ENCODE measurements at places on chromosomes 12 and 14.

GRCh38 chr12:57744777-57745484 lies at the start of gene TSPAN31:
Gene TSPAN31, plus strand, starts transcription at chr12:57745039. Its CDS starts 116 bp downstream, at chr12:57745155.
- peak; percentile 92 for DNase-seq

DNA sequence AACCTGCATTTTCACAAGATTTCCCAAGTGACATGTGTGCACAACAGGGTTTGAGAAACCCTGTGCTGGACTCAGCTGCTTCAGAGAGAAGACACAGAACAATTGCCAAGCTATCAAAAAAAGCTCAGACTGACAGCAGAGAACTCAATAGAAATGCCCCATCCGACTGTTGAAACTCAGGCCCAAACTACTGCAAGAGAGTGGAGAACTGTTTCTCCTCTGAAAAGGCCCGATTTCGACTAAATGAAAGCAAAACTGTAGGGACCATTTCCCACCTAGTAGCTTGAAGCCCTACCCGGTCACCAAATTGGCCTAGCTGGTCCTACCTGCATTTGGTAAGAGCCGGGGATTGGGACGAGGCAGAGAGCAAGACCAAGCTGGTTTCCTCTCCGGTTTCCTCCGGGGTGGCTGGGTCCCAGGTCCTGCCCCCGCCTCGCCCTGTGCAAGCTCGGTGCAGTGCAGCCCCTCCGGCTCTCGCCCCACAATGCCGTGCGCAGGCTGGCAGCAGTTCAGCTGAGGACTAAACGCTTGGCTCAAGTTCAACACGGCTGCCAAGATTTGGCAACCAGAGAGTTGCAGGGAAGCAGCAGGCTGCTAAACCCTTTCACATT lies 1180.6 kb downstream of the VRK1 start:
- DNase-seq: peak; percentile 62

DNA sequence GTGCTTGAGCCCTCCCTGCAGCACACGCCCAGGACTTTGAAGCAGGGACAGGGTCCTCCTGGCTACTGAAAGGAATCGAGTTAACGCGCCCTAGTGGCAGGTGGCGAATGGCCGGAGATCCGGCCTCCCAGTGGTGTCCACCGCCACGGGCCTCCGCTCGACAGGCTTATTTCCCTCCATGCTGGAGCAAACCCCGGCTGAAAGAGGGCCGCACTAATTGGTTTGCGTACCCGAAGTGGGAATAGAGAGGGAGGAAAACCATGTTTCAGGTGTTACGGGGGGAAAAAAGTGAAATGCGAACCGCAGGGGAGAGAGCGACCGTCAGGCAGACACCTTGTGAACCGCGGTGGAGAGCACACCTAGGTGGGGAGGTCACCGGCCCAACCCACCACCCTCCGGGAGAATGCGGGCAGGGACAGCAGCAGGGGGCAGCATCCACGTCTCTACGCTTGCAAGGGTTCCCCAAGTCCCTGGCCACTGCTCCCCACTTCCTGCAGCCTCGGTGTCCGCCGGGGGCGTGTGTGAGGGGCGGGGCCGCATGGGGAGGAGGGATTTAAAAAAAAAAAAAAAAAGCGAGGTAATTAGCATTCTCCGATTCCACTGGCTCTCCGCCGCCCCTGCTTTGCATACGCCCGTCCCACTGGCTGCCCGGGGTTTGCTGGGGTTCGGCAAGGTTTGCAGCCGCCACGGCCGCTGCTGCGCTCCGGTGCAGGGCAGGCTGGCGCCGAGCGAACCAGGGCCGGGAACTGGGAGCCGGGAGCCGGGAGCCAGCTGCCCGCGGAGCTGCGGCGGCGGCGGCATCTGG lies 224.6 kb upstream of the CRY1 start:
- peak; percentile 85 for DNase-seq

DNA sequence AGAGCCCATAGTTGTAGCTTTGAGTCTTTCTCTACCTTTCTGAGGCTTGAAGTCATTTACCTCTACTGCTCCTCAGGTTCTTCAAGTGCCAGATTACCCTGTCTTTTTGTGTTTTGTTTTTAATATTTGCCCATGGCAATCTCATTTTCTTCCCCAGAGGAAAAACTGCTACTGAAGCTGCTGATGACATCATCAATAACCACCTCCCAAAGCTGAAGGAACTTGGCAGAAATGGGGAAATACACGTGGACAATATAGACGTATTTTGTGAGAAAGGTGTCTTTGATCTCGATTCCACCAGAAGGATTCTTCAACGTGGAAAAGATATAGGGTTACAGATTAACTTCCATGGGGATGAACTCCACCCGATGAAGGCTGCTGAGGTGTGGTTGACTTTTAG lies 17.1 kb downstream of the AMDHD1 start:
- no peak for DNase-seq

- DNase-seq: no peak
Observed at GRCh38 chr14:45267071-45267470, 14.1 kb upstream of the MIS18BP1 start.

GRCh38 chr14:54664961-54665360 lies 98.0 kb downstream of the SAMD4A start:
- DNase-seq: no peak

- no peak for DNase-seq
Observed at GRCh38 chr14:32384464-32384863, 55.4 kb downstream of the AKAP6 start.

DNA sequence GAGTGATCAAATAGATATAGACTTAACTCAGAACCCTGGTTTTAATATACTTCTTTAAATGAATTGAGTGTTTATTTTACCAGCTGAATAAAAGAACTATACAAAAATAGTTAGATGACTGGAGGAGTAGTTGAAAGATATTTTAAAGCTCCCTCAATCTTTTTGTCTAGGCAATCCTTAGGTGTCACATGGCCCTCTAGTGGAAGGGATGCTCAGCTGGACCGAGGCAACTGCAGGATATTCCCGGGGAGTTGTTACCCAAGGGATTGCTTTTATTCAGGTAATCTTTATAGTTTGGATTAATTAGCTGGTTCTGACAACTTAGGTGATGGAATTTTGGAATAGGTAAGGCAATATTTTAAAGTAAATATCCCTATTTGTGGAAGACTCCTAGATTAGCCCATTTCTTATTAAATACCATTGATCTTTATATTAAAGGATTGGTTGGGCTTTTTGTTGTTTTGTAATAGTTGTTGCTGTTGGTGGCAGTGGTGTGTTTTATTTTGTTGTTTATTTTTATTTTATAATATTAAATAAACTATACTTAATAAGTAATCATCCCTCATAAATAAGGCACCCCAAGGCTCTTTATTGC lies 57.1 kb downstream of the ZDHHC17 start:
- DNase-seq: no peak

- no peak for DNase-seq
Observed at GRCh38 chr12:93839064-93839463, 161.9 kb downstream of the CRADD start.

- DNase-seq: no peak
Observed at GRCh38 chr12:51373187-51373586, 18.0 kb downstream of the GALNT6 start.

GRCh38 chr12:126193190-126193589 lies 1128.0 kb downstream of the AACS start:
- no peak for DNase-seq

DNA sequence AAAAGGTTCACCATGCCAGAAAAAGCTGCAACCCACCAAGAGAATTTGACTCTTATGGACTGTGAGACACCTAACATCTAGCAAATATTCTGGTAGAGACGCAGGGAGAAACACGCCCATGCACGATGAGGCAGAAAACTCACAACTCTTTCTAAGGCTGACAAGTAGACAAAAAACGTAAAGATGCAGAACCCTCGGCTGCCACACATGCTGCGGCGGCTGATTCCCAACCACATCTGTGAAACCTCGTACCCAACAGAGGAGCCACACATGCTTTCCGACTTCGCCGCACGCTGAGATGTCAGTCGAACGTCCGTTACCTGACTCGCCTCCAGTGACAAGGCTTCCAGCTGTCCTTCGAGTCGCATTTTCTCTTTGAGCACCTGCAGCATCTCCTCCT lies 21.8 kb downstream of the GOLGA3 start:
- no peak for DNase-seq

DNA sequence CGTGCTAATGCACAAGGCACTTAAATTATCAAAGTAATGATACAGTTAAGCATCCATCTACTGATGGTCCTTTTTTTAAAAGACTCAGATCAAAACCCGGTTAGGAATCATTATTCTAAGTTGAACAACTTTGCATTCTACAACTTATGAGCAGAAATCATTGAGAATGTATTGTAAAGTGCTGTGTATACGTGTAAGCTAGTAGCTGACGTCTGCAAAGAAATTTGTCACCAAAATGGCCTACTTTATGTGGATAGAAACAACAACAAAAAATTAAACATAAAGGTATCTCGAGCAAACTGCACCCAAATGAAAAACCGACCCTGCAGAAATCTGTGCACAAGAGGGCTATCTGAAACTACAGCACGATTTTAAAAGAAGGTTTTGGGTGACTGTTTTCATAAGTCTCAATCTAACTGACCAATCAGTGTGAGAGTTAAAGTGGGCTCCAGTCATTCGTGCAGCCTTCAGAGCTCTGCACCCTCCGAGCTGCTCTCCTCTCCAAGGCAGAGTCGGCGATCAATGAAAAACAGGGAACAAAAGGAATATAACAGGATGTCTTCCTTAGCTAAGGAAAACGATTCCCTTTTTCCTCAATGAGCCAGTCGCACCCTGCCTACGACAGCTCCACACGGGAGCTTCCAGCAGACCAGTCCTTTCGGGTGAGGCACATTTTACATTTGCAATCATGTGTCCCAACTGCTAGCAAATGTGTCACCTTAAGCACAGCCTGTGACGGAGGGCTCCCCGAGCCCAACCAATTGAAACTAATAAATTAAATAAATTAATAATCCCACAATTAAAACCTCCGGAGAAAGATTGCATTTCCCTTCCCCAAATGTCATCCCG lies 200.7 kb upstream of the FOXN3 start:
- DNase-seq: no peak

DNA sequence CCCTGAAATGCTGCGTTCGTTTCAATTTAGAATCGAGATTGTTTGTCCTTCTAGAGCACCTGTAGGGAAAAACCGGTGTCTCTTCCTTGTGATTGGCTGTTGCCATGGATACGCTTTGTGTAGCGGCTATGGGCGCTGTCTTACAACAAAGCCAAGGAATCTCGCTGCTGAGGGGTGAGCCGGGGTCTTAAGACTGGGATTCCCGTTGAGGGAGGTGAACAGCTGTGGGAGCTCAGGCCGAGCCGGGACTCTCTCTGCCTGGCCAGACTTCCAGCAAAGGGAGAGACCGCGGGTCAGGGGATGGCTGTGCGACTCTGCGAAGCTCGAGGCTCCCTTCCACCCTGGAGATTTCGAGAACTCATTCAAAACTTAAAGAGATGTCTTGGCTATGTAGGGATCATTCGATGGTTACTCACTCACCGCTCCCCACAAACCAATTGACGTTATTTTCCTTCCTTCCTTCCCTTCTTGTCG lies at the start of the genes LRRIQ1 and TSPAN19:
LRRIQ1 (plus strand) TSS at position 118 of the 474 bp plus-strand sequence. CDS start 1,826 bp downstream, outside the sequence.
TSPAN19 (minus strand) TSS at position 44 of the 474 bp plus-strand sequence. CDS start 6,331 bp downstream, outside the sequence.
- DNase-seq: no peak

- DNase-seq: no peak
Observed at GRCh38 chr12:112833267-112833666, 41.7 kb downstream of the RPH3A start.

DNA sequence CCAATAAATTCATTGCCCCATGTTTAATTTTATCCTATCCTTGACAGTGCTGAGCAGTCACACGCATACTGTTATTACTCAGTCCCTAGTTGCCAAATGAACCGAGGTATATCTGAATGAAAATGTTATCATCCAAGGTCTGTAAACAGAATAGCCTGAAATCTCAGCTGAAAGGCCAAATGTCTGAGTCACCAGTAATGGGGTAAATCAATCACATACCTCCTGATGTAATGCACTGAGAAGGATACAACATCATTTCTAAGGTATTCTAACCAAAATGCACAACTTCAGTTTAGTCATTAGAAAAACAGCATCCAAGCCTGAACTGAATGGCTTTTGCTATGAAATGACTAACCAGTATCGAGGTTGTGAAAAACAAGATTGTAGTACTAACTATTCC lies 228.6 kb downstream of the DPF3 start:
- DNase-seq: no peak

DNA sequence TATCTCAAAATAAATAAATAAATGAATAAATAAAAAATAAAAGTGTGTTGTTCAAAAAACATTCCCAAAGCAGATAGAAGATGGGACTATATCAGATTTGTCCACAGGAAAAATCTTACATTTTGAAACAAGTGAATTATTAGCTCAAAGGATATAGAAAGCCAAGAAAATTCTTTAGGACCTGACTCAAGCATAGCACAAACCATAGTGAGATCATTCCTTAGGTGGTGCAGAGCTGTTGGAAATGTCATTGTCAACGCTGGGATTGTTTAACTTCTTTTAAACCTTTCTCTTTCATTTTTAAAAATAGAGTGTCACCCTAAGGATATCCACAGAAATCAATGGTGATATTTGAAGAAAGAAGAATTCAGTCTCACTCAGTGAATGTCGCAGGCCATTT lies 43.5 kb downstream of the DRAM1 start:
- no peak for DNase-seq

DNA sequence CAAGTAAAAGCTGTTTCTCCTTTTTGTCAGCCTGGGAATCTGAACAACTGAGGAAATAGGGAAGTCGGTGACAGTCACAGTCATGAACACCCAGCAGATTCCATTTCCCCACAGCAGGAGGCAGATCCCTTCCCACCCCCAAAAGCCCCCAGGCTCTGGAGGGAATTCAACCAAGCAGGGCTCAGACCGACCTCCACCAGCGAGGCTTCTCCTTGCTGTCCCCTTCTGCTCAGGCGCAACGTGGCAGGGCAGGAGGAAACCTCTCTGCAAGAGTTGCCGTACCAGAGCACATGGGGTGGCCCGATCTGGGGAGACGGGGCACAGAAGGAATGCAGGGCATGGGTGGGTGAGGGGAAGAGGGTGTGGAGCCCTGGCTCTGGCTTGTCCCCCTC lies 319 bp downstream of the GALNT6 start:
- no peak for DNase-seq

GRCh38 chr14:21075719-21076437 lies 5.8 kb downstream of the ARHGEF40 start:
- no peak for DNase-seq

DNA sequence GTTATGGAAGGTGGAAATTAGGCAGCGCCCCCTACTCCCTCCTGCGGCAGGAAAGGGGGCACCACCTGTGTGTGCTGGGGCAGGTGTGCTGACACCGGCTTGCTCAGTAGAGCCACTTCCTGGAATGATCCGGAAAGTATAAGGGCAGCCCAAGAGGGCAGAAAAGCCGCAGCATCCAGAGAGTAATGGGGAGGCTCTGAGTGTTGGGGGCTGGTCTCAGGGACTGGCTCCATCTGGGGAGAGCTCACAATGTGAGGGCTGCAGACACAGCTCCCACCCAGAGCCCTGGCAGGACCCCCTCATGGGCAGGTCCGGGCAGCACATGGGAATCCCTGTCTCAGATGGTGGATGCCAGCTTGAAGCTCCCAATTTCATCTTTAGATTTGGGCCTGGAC lies 187.6 kb upstream of the C14orf180 start:
- DNase-seq: no peak

- peak; percentile 31 for DNase-seq
Observed at GRCh38 chr12:113152835-113153814, 3.6 kb downstream of the CFAP73 start.

- DNase-seq: no peak
Observed at GRCh38 chr14:97697772-97698171, 900.6 kb downstream of the VRK1 start.

GRCh38 chr12:66803930-66804329 lies 125.1 kb upstream of the GRIP1 start:
- DNase-seq: no peak

All from stimulated activated CD4-positive, alpha-beta T cell treated with anti-CD3 and anti-CD28 coated beads, TNF-alpha, amount 100 ng/mL, for 24 hours (primary cell).